ENCODE measurements at places on chromosomes 2 and 18.

DNA sequence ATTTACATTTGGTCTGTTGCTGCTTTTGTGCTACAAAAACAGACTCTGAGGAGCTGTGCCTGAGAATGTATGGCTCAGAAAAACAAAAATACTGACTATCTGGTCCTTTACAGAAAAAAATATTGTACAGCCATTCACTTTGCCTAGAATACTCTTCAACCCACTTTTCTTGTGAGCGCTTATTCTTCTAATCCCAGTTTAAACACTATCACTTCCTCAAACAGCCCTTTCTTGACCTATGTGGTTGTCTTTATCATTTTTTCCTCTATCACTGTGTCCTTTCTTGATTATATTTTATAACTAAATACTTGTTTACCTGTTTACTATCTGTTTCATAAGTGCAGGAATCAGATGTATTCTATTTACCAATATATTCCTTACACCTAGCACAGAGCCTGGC lies 33.5 kb downstream of the CUL3 start:
- no peak for DNase-seq

DNA sequence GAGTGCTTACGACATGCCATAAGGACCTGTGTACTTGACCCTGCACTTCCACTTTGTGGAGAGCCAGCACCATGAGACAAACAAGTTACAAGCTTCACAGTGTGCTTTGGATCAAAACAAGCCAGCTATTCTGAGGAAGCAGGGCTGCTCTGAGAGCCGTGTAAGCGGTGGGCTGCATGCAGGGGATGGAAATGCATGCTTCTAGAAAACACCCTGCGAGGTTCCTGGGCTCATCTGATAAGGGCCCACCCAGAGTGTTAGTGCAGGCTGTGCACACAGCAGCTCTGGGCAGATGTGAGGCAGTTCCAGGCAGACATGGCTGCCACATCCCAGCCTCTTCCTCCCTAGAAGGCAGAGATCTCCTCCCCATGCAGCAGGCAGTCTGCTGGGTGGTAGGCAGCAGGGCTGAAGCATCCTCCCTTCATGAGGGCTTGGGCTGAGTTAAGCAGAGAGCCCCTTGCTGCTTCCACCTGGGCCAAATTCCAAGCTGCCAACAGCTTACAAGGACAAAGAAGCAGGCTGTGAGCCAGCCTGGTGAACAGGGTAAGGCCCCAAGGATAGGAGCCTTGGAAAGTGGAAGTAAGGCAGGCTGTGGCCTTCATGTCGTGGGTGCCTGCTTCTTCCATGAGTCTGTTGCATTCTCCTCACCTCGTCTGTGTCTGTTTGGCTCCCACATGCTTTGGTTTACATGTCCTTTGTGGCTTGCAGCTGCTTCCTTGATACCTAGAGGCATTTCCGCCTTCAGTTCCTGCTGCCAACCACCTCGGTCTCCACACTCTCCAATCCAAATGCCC lies 7.7 kb downstream of the PSD4 start:
- no peak for DNase-seq

DNA sequence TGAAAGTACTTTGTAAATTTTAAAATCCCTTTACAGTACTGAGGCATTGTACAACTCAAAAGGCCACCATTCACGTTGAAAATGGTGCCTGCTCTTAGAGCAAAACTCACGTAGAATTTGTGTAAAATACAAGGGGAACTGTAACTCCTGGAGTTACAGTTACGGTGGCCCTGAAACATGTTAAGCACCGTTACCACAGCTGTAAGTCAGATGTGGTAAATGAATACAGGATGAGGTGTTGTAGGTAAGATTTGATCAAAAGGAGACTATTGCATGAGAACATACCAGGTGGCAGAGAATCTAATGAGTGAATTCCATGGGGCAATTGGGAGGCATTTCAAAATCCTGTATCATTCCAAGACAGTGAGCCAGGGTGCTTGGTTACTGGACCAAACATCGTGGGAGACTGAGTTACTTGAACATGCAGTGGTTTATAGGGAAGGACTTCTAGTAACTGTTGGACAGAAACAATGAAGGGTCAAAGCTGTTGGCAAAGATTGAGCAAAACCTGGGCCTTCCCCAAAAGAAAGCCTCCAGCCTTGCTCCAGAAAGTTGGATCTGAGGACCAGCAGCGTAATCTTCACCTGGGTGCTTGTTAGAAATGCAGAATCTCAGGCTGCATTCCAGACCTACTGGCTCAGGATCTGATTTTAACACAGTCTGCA lies 535.8 kb upstream of the POU3F3 start:
- peak; percentile 31 for DNase-seq

DNA sequence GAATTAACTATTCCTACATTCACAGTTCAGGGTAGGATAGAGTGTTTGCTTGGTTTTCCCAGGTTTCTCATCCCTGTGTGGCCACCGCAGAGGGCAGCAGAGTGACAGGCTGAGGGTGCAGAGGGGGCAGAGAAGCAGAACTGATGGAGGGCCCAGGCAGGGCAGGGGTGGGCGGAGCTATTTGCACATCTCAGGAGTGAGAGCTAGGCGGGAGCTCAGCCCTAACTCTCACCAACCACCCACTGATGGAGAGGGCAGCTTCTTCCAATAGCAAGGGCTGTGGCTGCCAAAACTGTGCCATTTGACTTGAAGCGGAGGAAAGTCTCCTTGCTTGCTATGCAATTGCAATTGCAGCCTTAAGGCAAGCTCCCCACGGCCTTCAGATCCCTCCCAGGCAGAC lies 12.0 kb upstream of the DARS1 start:
- no peak for DNase-seq

GRCh38 chr2:36356298-36356989 lies 866 bp downstream of the CRIM1 start:
- DNase-seq, result no peak

DNA sequence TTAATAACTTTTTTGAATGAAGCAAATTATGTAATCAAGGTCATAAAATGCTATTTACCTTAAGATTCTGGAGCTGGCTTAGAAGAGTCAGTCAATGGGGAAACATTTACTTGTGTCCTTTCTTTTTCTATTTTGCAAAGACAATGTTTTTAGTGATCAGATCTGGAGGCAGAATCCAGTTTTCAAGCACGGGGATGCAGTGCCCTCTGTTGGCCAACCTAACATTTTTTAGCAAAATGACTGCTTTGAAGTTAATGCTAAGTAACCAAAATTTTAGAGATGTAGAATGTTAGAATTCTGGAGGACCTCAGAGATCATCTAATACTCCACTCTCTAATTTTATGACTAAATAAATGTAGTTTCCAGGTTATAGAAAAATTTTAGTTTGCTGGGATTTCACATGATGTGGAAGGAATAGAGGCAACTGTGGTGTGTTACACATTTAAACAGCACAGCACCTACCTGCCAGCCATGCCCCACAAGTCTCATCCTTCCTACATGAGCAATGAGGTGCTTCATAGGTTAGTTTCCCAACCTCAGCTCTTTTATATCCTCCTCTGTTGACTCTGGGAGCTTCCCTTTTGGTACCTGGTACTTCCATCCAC lies 23.6 kb upstream of the SLC9A4 start:
- DNase-seq, result peak; percentile 57

DNA sequence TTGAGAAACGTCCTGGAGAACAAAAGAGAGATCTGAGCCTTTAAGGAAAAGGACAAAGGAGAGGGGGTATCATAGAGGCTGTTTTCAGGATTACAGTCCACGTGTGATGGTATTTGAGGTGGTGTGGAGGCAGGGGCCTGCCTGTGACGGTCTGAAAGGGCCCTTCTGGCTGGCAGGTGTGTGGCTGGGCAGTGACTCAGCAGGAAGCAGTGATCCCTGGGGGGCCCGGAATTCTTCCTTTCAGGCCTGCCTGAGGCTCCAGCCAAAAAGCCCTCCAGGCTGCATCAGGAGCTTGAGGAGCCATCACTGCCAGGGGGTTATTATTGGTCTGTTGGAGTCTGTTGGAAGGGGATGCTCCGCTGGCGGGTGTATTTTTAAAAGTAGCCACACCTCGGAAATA lies 97.2 kb upstream of the TMEM18 start:
- DNase-seq, result no peak

DNA sequence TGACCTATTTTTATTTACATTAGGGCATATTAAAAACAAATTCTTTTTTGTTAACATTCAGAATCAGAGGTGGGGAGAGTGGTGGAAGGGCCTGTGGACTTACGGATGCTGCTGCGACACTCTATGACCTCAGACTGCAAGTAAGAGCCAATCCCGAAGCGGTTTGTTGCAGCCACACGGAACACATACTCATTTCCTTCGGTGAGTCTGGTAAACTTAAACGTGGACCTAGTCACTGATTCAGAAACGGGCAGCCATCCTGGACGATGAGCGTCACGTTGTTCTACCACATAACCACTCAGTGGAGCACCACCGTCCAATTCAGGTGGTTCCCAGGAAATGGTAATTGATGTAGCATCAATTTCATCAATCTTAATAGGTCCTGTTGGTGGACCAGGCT lies 61.9 kb downstream of the PLEKHA3 start:
- no peak for DNase-seq

- no peak for DNase-seq
These were observed 265.4 kb downstream of the DCDC2C start for GRCh38 chr2:3968736-3969135.

DNA sequence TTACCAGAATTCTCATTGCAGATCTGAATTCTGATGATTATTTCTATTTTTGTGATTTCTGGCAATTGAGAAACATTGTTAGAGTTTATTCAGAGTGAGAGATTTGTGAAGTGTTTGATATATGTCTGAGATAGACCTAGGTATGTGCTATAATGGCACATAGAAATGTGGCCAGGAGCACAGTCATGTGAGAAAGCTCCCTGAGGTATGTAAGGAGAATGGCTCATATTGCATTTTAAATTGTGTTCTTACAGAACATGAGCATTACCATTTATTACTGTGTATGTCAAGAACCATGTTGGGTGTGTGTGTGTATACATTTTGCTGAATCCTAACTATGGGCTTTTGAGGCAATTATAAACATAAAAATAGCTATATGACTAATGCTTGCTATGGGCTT lies 101.2 kb downstream of the RAPGEF4 start:
- DNase-seq, result no peak

GRCh38 chr2:125874564-125874963 lies 781.4 kb upstream of the GYPC start:
- no peak for DNase-seq

DNA sequence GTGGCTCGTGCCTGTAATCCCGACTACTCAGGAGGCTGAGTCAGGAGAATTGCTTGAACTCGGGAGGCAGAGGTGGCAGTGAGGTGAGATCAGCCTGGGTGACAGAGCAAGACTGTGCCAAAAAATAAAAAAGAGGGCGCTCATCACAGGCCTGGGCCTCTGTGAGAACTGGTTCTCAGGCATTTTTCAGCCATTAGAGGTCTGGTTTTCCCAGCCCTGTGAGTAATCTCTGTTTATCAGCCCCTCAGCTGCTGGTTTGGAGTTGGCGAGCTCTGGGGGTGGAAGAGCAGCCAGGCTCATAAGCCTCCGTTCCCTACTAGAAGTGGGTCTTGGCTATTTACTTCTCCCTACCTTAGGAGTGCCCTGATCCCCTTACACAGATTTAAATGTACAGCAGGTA lies 53.1 kb downstream of the CHRNA1 start:
- DNase-seq, result peak; percentile 22

DNA sequence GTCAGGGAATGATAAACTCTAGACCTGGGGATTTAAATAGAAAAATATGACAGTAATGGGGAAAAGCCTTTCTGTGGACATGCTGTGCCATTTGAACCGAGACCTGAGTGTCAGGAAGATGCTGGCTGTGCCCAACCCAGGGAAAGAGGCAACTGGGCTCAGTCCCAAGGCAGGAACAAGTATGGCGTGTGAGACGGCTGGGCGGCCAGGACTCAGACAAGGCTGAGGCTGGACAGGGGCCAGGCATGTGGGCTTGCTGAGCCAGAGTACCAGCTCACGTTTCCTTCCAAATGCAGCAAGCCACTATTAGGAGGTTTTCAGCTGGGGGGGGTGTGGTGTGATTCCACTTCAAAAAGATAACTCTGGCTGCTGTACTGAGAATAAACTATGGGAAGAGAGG lies 92.4 kb downstream of the INPP5D start:
- DNase-seq, result peak; percentile 25

DNA sequence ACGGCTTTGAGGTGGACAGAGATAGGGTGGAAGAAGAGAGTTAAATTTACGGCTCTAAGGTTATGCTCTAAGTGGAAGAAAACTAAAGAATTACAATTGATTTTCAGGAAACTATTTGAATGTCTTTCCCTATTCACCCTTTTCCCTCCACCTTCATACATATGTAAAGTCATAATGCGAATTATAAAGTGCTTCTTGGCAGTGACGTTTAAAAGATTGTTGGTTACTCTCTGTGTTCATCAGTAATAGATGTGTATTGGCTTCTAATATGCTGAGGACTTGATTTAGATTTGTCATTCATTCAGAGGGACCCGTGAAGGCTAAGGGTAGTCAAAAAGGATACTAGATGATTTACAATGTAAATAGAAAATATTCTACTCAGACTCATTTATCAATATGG lies 63.9 kb downstream of the ARHGAP28 start:
- DNase-seq, result no peak

DNA sequence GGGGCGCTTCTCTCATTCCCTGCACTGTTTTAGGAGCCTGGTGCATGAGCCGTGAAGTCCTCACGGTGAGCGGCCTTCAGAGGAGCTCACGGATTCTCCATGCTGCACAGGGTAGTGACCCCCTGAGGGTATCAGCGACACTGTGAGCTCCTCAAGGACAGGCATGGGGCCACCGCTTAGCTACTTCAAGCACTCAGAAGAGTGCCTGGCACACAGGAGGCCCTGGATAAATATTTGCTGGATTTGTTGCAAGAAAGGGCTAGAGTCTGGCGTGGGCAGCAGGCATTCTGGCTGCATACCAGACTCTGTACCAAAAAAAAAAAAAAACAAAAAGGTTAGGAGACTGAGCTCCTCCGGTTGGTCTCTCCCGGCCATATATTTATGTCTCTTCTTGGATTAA lies 5.7 kb upstream of the MBP start:
- no peak for DNase-seq

DNA sequence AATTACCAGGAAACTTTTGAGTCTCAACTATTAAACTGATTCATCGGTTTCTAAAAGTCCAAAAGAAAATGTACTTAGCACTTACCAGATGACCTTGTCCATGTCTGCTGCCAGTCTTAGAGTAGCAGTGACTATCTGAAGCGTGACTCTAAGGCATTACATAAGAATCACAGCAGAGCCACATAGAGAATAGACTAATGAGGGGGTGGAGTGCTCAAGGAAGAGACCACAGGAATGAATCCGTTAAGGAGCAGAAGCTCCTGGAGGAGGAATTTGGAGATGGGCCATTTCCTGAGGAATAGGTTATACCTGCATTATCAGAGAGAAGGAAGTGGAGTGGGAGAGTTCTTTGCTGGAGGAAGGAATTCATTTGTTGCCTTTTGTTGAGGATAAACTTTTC lies 116.0 kb downstream of the MAP3K20 start:
- DNase-seq, result no peak

DNA sequence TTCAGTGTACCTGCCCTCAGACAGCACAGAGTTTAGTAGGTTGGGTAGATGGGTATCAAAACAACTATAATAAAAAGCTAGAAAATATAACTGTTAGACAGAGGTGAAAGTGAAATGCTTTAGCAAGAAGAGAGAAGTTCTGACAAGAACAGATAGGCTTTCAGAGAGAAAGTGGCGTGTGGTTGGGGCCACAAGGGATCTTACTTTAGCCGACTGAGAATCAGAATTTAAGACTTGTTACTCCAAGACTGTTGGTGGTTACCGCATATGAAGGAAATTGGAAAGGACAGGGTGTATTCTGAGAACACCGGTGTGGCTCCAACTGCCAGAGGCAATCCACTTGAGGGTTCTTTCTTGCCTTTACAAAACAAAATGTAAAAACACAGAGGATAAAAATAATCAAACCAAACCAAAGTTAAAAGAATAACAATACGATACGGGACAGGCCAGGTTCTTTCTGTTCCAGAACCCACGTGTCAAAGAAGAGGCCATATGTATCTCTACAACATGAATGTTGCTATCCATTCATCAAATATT lies 44.4 kb upstream of the AGPS start:
- no peak for DNase-seq

All from astrocyte of the spinal cord (primary cell).